ENCODE measurements at places on chromosomes 4 and X.

DNA sequence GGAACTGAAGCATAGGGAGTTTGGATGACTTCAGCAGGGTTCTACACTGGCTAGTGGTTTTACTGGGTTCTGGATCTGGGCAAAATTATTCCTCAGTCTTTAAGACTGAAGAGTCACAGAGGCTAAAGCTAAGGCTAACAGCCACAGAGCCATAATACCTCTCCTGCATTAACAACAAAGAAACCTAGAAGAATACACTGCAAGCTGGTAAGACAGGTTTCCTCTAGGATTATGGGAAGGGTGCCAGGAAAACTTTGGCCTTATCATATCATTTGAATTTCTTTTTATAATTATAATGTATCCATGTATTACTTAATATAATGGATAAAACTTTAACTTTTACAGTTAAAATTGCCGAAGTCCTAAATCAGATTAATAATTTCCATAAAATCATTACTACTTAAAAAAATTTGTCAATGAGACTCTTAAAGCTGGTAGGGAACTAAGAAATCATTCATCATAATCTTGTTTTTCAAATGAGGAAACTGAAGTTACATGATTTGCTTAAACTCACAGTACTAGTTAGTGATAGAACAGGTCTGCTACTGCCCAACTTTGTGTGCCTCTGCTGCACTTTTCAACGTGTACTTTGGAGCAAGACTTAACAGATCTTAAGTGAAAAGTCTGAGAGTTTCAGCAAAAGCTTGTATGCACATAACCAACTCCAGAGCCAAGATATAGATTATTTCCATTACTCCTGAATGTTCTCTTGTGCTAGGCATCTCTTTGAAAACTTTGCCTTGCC lies 24.2 kb upstream of the PGRMC2 start:
- no peak for DNase-seq

GRCh38 chrX:53075011-53075410 lies 7.2 kb upstream of the TSPYL2 start:
- no peak for DNase-seq

DNA sequence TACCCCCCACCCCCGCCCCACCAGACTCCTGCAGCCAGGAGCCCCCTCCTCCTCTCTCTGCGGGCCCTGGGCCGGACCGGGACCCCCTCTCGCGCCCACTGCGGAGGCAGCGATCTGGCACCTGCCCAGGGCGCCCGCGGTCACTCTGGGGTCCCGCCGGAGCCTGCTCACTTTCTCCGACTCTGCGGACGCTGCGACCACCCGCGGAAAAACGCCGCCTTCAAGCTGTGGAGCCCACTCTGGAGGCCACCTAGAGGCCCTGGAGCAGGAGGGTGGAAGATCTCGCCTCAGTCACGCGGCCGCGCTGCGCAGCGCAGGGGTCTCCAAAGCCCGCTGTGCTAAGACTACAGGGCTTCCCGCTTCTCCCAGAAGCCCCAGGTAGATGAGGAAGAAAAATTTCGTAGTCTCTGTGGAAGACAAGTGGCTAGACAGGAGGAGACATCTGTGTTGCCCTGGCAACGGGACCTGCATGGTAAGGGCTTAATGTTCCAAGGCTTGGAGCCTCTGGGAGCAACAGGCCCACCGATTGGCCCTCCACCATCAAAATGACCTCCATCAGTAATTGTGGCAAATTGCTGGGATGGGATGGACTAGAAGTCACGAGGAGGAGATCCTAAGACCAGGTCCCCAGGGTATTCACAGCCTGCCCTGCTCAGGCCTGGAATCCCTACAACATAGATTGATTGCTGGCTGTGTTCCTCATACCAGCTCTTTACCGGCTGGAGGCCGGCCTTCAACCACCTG lies at the start of gene PNMA6F:
PNMA6F (minus strand) TSS at position 387 of the 744 bp plus-strand sequence. CDS start 1,093 bp downstream, outside the sequence.
- DNase-seq = no peak

DNA sequence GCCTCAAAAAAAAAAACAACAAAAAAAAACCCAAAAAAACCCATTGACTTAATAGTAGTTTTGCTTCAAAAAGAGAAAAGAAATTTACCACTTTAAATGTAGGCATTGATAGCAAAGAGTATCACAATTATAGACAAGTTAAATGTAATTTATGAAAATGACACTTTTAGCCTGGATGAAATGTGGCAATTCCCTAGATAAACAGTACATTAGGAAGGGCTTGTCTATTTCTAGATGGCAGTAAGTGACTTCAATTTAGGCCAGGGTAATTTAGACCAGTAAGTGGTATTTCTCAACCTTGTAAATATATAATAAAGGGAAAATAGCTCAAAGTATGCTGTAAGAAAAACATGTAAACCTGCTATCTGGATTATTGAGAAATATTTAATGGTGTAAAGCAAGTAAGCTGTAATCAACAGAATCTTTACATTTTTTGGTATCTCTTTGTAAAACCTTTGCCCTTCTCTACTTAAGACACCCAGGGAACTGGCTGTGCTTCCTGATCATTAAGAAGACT lies 103.7 kb upstream of the RAPGEF2 start:
- DNase-seq = no peak

GRCh38 chrX:119775517-119776238 lies 15.8 kb downstream of the RPL39 start:
- no peak for DNase-seq

- DNase-seq = no peak
These were observed 16.7 kb upstream of the S100P start for GRCh38 chr4:6676722-6677558.

GRCh38 chrX:5568934-5569333 lies 659.7 kb downstream of the NLGN4X start:
- DNase-seq = no peak

- no peak for DNase-seq
These were observed 8.3 kb upstream of the FGFBP2 start for GRCh38 chr4:15971068-15971801.

Data from femur (tissue), 1 donor.